ENCODE measurements at places on chromosomes 3 and 15.

- DNase-seq, result no peak
Observed at GRCh38 chr3:148075771-148076716, 621.7 kb upstream of the AGTR1 start.

DNA sequence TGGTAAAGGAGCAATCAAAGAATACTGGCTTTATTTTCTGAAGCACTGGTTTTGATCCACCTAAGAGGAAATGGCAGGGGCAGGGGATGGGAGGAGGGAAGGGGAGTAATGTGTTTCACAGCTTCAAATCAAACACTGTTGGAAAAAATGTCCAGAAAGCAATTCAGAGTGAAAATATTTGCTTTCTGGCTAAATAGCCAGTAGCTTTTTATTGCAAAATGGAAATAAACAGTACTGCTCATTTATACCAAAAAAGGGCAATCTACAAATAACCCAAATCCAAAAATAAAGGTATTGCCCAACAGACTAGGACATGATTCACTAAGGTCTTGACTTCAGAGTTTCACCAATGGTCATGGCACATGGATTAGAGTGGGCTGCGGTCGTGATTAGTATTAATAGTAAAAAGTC is 279.3 kb upstream of the THBS1 start:
- DNase-seq, result no peak

DNA sequence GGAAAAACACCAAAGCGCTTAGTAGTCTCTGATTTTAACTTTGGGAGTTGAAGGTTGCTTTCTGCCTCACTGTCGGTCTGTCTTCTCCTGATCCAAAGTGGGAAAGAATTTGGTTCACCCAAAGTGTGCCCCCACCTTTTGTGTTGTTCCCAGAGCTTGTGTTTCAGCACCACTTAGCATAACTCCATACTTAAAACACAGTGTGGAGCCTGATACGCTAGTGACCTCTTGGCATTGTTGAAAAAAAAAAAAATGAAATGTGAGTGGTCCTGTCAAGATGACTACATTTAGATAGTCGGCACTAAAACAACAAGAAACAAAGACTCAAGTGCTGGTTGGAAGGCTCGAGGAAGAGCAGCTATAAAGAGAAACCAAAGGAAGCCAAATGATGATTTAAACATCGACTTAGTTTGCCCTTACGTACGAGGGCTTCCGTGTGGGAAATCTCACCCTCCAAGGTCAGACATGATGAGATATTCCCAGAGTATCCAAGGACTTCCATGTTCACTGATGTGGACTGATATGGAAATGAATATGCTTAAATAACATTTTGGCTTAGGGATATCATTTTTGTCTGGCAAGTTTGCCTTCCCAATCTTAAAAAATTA is 178.8 kb downstream of the MEIS2 start:
- DNase-seq, result no peak

GRCh38 chr3:135383301-135383700 is 582.2 kb upstream of the PPP2R3A start:
- no peak for DNase-seq

- no peak for DNase-seq
Observed at GRCh38 chr15:70763950-70764730, 782 bp upstream of the UACA start.

DNA sequence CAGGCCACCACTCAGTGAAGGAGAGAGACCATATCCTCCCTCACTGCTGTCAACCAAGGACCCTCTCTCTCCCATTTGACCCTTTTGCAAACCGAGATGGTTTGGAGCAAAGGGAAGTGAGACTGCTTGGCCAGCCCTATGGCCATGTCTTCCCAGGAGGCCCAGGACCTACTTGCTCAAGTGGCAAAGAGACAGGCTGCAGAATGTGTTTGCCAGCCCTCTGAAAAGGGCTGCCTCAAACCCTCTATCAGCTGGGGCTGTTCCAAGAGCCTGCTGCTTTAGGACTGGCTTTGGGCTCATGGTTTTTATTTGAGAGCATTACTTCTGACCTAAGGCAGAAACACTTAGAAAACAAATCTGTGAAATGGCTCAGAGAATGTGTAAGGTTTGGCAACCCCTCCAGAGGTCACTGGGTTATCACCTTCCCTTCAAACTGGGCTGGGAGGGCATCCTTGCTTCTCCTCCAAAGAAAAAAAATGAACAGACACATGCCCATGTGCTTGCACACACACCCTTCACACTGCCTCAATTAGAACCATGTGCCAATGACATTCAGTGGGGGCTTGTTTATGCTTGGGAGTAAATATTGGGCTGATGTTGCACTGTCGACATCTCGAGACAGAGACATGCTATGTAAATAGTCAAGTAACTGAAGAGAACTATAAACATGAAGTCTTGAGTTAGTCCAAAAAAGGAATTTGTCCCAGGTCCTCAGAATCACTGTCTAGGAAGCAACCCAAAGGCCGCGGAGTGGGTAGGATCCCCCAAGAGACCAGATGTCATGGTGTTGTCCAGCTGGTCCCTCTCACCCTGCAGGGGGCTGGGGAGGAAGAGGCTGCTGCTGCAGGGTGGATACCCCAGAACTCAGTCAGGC is 49.8 kb upstream of the CTDSPL start:
- DNase-seq, result no peak

DNA sequence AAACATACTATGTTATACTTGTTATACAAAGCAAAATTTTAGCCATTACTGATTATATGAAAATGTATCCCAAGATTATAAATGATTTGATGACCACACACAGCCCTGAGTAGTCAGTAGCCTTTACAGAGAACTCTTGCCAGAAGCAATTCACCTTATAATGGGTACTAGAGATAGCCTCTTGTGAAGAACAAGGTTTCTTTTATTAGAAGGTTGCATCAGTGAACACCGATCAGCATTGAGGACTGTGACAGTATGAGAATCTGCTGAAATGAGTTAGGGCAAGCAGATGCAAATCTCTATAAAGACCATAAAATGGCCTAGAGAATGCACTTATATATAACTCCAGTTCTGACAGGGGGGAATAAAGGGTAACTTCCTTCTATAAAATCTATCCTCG is 10.1 kb downstream of the CDC25A start:
- no peak for DNase-seq

- DNase-seq, result no peak
Observed at GRCh38 chr15:34314491-34315490, 22.8 kb downstream of the SLC12A6 start.

DNA sequence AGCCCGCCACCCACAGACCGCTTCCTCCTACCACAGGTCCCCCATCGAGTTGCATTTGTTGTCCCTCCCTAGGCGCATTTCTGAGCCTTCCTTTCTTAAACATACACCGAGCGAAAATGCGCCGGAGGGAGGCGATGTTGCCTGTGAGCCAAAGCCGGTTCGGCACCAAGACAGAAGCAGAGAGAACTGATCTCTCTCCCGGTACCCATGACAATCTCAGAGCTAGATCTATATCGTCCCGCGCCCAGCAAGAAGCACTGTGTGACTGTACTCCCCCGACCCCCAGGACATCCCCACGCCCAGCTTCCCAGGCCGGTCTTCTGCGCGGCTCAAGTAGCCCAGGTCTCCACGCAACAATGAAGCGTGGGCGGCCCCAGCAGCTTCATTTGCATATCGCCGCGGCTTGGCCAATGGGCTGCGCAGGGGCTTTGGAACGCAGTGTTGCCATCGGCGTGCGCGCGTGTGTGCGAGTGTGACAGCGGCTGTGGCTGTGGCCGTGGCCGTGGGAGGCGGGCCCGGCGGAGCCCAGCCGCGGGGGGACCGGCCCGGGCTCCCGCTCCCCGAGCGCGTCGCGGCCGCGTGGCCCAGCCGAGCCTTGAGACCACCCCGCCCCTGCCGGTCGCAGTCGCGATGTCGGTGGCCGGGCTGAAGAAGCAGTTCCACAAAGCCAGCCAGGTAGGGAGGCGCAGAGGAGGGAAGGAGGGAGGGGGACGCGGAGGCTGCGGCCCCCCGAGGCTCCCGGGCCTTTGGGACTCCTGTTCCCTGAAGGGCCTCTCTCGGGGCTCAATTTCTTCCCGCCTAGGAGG is at the start of gene SH3GL3:
SH3GL3 (plus strand) TSS at position 438 of the 806 bp plus-strand sequence; CDS start at position 631, 193 bp downstream.
- peak; percentile 8 for DNase-seq

GRCh38 chr15:80578871-80579270 is 116.2 kb upstream of the ABHD17C start:
- DNase-seq, result no peak

DNA sequence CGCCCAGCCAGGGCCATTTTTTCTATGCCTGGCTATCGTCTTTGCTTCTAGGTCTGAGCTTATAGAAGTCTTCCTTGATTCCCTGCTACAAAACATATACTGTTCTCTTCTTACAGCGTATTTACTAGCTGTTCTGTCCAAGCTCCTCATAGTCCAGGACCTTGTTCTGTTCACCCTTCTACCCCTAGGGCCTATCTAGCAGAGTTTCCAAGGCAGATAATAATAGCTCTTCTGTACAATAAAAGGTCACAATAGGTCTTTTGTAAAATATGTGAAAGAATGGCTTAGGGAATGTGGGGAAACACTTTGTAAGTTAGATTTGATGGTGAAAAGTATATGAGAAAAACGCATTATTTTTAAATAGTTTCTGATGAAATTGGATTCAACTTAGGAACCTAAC is 158.2 kb downstream of the P3H2 start:
- no peak for DNase-seq
